Stimulated activated CD4-positive, alpha-beta T cell treated with anti-CD3 and anti-CD28 coated beads, Interleukin-12 subunit alpha, Interleukin-12 subunit beta, amount 100 ng/mL, for 24 hours (primary cell): ENCODE measurements at places on chromosomes 5 and 9.

GRCh38 chr9:126534431-126535186 lies 79.1 kb upstream of the LMX1B start:
- no peak for DNase-seq

DNA sequence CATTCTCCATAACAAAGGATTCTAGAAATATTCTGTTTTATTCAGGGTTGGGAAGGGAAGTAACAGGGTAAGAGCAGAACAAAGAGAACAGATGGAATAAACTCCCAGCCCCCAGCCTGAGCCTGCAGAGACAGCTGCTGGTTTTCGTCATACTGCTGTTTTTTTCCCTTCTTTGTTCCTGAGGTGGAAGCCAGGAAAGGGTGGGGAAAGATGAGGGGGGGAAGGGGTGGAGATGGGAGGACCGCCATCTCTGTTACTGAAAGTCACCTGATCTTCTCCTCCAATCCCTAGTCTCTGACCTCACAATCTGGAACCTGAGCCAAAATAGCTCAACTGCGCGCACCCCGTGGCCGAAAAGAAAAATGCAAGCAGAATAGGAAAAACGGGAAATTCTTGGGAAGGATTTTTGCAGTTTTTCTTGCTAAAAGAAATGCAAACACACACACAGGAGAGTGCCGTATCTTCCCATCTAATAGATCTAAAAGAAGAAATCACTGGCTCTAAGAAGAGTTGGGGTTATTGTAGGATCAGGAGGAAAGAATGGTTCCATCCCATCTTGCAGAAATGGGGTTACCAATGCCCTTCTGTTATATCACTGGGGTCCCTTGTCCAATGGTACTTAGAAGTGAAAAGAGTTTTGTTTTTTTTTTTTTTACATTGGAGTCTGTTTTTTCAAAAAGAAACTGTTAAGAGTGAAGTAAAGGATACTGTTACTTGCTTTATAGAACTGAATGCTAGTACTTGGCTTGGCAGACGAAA lies 57.9 kb downstream of the DIAPH1 start:
- DNase-seq = no peak

- DNase-seq = no peak
Measured at GRCh38 chr5:149917073-149917676, 27.4 kb downstream of the PDE6A start.

GRCh38 chr5:115857626-115858349 lies 16.1 kb downstream of the AP3S1 start:
- no peak for DNase-seq

DNA sequence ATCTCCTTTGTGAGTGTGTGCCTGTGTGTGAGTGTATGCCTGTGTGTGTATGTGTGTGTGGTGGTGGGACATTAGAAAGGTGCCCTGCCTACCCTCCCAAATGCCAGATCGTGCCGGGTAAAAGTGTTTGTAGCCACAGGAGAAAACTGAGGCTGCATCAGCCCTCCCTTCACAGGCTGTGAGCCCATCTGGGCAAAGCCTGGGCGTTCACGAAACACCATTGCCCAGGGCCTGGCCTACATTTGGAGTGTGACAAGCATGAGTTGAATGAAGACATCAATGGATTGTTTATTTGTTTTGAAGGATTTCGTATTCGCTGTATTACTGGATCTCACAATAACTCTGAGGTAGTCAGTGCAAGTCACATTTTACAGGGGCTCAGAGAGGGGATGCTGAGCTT lies 270.8 kb downstream of the NSG2 start:
- no peak for DNase-seq

GRCh38 chr9:103674271-103674670 lies 419.8 kb upstream of the SMC2 start:
- no peak for DNase-seq

GRCh38 chr5:113950186-113950585 lies 411.7 kb upstream of the KCNN2 start:
- DNase-seq = no peak
